ENCODE measurements at places on chromosomes 1 and 21. TPM values are rescaled to one million over a fixed set of nuclear protein-coding genes. Genes with fewer than 3 reads are reported as not detected.

The FAM72D gene
- 0.77 TPM for total RNA-seq

The MYOG gene
- total RNA-seq = not detected

The RSPH1 gene
- 18.1 TPM for total RNA-seq

The OR2T35 gene
- not detected for total RNA-seq

The LCK gene
- 7.5 TPM for total RNA-seq

The IQCC gene
- 2.0 TPM for total RNA-seq

The UMODL1 gene
- 0.50 TPM for total RNA-seq

The EPHA10 gene
- 0.53 TPM for total RNA-seq

The RAB7B gene
- 9.1 TPM for total RNA-seq

The PLA2G2C gene
- not detected for total RNA-seq

The LCE1F gene
- not detected for total RNA-seq

The EFCAB14 gene
- 116 TPM for total RNA-seq

The ADGRL2 gene
- total RNA-seq = 97.9 TPM

The APP gene
- 358 TPM for total RNA-seq

The CASZ1 gene
- 47.5 TPM for total RNA-seq

The FOXO6 gene
- total RNA-seq = 0.92 TPM

The AMIGO1 gene
- total RNA-seq = 9.1 TPM

The RIPPLY3 gene
- total RNA-seq = 0.44 TPM

The TCP10L gene
- 0.71 TPM for total RNA-seq

The C1orf87 gene
- total RNA-seq = 7.4 TPM

The ATG4C gene
- 14.0 TPM for total RNA-seq

The OR2L3 gene
- not detected for total RNA-seq

The EDN2 gene
- total RNA-seq = 2.1 TPM

The CHIA gene
- total RNA-seq = 10.9 TPM

The ACTA1 gene
- 0.32 TPM for total RNA-seq

The ESRRG gene
- total RNA-seq = 1.9 TPM

The MEF2D gene
- 51.0 TPM for total RNA-seq

The INTS11 gene
- 88.9 TPM for total RNA-seq

The ATP6V1G3 gene
- not detected for total RNA-seq

The LAD1 gene
- total RNA-seq = 35.3 TPM

The SH3D21 gene
- total RNA-seq = 8.5 TPM

The SLAMF8 gene
- 51.2 TPM for total RNA-seq

The KCND3 gene
- 5.5 TPM for total RNA-seq

The RGS5 gene
- total RNA-seq = 90.0 TPM

The OR2L8 gene
- not detected for total RNA-seq

All from lower lobe of right lung (tissue), 2 donors.